HAP-1 (cell line): ENCODE measurements at places on chromosomes 1 and 21.
A peak's percentile ranks its signal among the peaks of the same experiment; 100 is the strongest.

GRCh38 chr1:9251501-9251900, 16.9 kb downstream of the H6PD start:
- no peak for DNase-seq

DNA sequence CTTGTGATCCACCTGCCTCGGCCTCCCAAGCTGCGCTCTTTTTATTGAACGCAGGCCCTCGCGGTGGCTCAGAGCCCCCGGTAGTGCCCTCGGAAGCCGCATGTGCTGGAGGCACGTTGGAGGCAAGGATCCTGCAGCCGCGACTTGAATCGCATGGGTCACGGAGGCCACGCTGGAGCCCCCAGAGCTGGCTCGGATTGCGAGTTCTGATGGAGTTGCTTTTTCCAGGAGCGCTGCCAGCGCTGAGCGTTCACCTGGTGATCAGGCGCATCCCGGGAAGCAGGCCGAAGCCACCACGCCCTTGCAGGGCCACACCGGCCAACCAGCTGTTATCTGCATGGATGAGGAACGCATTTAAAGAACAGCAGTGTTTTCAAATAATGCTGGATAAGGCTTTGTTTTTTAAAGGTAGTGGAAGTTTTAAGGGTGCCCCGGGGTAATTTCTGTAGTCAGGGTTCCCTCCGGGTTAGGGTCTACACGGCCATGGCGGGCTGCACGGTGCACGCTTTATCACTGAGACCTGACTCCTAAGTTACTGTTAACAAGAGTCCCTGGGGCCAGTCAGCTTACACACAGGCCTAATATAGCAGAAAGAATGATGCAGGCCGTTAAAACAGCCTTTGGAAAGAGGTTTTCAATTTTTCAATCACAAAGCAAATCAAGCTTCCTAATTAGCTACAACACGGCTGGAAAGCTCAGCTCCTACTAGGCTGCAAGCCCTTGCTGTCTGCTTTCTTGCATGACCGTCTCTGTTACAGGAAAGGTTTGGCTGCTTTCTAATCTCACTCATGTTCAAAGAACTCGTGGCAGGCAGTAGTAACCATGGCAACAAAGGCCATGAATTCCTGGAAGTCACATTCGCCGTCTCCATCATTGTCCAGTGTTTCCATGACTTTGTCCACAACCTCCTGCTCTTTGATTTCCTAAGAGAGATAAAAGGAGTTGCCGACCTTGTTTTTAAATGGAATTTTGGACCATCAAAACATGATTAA, 6.0 kb downstream of the S100B start:
- DNase-seq: peak; percentile 32

DNA sequence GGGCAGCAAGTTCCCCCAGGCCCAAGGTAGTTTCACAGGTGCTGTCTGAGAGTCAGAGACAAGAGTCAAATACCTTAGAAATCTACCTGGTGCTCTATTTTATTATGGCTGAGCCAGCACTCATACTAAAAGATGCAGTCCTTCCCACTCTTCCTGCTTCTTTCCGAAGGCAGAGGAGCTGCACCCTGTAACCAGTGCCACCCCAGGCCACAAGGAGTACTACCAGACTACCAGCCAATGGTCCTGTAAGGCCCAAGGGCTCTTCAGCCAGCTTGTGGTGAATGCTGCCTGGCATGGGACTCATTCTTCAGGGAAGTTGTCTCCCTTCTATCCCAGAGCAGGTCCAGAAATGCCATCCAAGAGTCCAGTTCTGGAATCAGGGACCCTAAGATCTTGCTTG, 203.8 kb upstream of the DUSP10 start:
- DNase-seq: no peak

GRCh38 chr21:38121888-38122720, 134.7 kb upstream of the KCNJ15 start:
- no peak for DNase-seq

- peak; percentile 38 for DNase-seq
Measured at GRCh38 chr1:32702599-32703478, at the start of gene SYNC. Gene SYNC, minus strand, starts transcription at chr1:32702770. Its CDS starts 110 bp downstream, at chr1:32702660.

- DNase-seq: no peak
Measured at GRCh38 chr1:42962641-42963377, 4.1 kb upstream of the SLC2A1 start.

GRCh38 chr1:119228335-119229080, 88.1 kb upstream of the WARS2 start:
- DNase-seq: no peak
